ENCODE measurements at places on chromosomes 4 and X.

DNA sequence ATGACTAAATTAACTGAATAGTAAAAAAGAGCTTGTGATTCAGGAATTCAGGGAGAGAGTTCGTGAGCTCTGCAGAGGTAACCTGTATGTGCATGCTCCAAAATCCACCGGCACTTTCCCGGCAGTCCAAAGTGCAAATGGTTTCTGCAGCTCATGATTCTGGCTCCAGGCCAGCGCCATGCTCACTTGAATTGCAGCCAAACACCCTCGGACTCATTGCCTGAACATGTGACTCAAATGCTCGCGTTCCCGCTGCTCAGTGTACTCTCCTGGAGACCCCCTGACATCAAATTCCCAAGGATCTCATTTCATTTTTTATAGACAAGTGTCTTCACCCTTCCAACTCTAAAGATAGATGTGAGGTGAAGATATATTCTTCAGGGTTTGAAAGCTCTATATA lies 44.1 kb upstream of the SH3RF1 start:
- DNase-seq: no peak

DNA sequence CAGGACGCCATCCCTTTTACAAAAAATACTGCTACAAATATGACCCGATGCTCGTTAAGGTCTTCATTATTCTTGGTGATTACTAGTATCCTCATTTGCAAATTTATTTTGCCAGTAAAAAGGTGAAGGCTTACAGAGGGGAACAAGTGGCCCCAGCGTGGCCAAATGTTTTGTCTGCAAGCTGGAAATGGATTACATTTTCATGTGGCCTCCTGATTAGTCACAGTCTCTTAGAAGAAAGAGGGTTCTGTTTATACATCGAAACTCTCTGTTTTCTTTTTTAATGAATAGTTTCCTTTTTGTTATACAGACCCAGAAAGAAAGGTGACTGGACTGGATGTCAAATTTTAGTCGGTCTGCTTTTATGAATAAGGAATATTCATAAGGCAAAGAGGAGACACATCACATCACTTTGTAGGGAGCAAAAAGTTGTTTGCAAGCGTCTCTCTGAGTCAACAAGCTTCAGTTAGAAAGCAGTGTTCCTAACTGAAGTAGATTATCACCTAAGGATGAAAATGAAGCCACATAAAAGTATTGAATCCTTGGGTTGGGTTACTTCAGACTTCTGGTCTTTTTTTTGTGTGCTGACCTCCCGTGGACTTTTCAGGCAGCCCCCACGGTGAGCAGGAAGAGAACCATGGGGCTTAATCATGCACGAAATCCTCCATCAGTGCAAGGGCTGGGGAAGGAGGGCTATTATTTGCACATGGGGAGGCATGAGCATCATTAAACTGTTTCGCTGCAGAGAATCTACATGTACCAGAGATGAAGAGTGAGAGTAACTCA lies 125.6 kb downstream of the ARSF start:
- no peak for DNase-seq

DNA sequence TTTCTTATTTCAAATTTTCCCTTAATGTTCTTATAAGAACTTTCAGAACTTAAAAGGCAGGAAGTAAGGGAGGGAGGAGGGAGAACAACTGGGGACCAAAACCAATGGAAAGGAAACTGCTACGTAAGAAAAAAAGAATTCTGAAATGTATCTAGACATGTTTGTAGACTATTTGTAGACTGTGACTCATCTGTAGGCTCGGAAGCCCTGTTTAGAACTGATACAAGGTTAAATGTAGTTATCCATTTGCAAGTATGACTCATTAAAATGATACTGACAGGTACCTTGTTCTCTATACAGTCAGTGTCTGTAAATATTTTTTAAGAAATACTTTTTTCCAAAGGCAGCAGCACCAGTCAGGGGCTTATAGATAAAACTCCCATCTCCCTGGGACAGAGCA lies 202.0 kb downstream of the DHX15 start:
- no peak for DNase-seq

- no peak for DNase-seq
These were observed 24.5 kb upstream of the VEGFC start for GRCh38 chr4:176817204-176817603.

- no peak for DNase-seq
These were observed 6.9 kb upstream of the HAND2 start for GRCh38 chr4:173536808-173537429.

DNA sequence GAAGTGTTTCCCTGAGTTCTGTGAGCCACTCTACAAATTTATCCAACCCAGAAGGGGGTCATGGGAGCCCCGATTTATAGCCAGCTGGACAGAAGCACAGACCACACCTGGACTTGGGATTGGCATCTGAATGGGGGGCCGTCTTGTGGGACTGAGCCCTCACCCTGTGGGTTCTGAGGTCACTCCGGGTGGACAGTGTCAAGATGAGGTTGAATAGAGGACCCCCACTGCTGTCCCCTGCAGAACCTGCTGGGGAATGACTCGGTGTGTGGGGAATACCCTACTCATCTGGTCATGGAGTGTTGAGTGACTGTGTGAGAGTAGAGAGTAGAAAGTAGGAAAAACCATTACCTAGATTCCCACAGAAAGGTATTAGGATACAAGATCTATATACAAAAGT lies 67.5 kb downstream of the ZFYVE28 start:
- no peak for DNase-seq

DNA sequence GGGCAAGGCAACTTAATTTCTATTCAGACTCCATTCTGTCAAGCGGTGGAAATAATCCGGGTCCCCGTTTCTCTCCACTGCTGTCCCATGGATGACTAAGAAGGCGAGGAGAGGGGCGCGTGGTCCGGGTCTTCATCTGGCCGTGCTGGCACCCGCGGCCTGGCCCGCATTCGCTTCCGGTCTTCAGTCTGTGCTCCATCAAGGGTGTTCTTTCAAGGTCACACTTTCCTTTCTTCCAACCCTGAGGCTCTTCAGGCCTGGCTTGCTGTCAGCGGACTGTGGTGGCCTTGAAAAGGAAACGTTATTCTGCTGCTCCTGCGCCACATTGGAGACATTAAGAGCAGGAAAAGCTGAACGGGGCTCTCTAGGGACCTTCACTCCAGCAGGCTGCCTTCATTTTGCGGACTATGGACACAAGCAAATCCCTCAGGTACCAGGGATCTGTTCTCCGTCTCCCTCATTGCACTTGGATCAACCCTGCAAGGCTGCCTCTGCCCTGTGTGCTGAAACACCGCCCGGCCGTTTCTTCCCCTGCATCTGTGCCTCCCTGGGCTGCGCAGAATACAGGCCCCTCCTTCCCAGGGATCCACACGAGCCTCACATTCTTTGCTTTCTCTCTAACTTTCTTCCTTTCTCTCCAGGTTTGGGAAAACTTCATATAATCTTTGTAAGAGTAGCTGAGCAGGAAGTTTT lies 5.7 kb upstream of the SLC25A4 start:
- no peak for DNase-seq

DNA sequence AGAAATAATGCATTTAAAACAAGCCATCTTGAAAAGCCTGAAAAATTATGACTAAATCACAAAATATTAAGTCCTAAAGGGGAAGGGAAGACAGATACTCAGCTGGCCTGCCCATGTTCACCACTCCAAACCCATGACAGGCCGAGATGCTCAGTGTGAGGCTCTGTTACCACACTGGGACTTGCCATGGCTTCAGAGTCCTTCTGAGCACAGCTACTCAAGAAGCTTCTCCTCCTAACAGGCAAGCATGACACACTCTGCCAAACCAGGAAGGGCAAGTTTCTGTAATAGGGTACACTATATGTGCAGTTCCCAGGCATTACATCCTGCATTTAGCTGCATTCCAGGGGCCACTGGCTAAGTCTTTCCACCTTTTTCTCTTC lies 34.0 kb upstream of the CYBB start:
- no peak for DNase-seq

GRCh38 chr4:139555705-139556070 lies 331 bp downstream of the SETD7 start:
- peak; percentile 44 for DNase-seq

- DNase-seq: no peak
These were observed 4.8 kb upstream of the DUSP9 start for GRCh38 chrX:153642051-153642654.

- DNase-seq: no peak
These were observed 223.4 kb upstream of the ATOH1 start for GRCh38 chr4:93605163-93605562.

GRCh38 chrX:24648495-24648894 lies 1.3 kb upstream of the PCYT1B start:
- DNase-seq: no peak

DNA sequence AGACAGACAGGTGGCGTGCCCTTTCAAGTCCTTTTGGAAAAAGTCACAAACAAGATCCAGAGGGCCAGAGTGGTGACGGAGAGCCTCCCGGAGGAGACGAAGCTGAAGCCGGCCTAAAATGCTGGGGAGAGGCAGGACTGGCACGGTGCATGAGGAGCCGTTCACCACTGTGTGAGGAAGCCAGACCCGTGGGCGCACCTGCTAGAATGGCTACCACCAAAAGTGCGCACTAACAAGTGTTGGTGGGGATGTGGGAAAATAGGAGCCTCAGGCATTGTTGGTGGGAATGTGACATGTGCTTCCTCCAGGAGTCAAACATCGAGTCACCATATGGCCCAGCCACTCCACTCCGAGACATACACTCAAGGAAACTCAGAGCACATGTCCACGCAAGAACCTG lies 67.4 kb upstream of the HELT start:
- no peak for DNase-seq

- no peak for DNase-seq
These were observed 31.6 kb downstream of the SYNPO2 start for GRCh38 chr4:118920247-118920646.

DNA sequence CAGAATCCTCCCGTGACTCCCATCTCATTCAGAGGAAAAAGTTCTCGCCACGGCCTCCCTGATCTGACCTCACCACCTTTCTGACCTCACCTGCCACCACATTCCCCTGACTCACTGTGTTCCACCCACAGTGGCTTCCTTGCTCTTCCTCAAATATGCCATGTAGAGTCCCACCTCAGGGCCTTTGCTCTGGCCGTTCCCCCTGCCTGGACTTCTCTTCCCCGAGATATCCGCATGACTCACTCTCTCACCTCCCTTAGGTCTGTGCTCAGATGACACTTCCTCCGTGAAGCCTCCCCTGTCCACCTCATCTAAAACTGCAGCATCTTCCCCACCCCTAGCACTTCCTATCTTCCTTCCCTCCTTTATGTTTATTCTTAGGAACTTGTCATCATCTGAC lies 7.2 kb upstream of the TSPYL2 start:
- DNase-seq: no peak

GRCh38 chrX:112832481-112833095 lies 8.0 kb downstream of the AMOT start:
- DNase-seq: no peak

GRCh38 chr4:100644150-100644549 lies 126.3 kb upstream of the EMCN start:
- DNase-seq: no peak
